ENCODE measurements at places on chromosomes 7 and 10. TPM values are rescaled to one million over a fixed set of nuclear protein-coding genes. Genes with fewer than 3 reads are reported as not detected.
A peak's percentile ranks its signal among the peaks of the same experiment; 100 is the strongest.

DNA sequence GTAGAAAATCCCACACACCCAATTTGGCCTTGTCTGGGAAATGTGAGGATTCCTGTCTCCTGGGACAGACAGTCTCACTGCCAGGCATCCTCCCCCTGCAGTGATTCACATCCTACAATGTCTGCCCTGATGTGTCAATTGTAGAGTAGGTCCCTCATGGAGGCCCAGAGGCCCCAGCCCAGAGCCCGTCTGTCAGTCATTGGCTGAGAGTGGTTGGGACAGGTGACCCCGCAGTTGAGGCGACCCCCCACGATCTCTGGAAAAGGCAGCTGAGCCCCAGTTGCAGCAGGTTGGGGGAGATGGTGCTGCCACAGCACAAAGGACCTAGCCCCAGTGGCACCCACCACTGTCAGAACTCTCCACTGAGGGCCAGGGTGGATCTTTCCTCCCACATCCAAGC lies 84.3 kb upstream of the INSIG1 start:
- peak; percentile 62 for DNase-seq

- no peak for DNase-seq
Observed at GRCh38 chr7:17384400-17384799, 85.9 kb downstream of the AHR start.

- no peak for DNase-seq
Observed at GRCh38 chr7:106807474-106807873, 57.6 kb upstream of the PIK3CG start.

OGDHL gene
- 0.33 TPM for total RNA-seq

- no peak for DNase-seq
Observed at GRCh38 chr10:111103196-111103840, 26.5 kb downstream of the ADRA2A start.

- DNase-seq = no peak
Observed at GRCh38 chr7:43385309-43385680, 197.6 kb upstream of the STK17A start.

VAX1 gene
- not detected for total RNA-seq

MEOX2 gene
- 53.9 TPM for total RNA-seq

ZNF117 gene
- total RNA-seq = 4.8 TPM

DNA sequence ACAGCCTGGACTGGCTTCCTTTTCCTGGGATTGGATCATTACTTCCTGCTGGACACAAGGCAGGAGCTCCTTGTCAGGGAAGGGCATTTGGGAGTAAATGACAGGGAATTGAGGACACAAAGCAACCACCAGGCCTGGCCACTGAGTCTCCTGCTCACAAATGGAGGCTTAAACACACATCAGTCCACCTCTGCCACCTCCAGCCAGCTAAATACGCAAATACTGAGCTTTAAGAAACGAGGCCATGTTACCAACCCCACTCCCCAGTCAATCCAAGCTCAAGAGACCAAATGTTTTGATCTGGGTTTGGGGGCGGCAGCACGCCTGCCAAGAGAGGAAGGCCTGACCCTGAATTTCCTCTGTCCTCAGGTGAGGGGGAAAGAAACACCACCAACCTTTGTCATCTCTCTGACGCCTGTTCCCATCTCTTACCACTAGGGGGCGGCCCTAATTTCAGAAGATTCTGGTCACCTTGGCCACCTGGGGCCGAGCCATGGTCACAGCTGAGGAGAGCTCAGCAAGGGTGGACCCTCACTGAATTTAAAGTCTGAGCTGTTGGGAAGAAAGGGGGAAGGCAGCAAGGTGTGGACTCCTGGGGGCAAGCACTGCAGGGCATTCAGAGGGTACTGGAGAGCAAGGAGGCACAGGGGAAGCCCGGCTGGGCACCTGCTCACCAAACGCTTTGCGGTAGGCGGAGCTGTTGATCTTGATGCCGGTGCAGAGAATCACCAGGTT lies 16.5 kb downstream of the AIFM2 start:
- peak; percentile 64 for DNase-seq

- peak; percentile 26 for DNase-seq
Observed at GRCh38 chr10:61971003-61971325, 69.5 kb downstream of the ARID5B start.
